Stimulated activated CD8-positive, alpha-beta memory T cell treated with anti-CD3 and anti-CD28 coated beads, Interleukin-4, amount 100 ng/mL, for 48 hours (primary cell): ENCODE measurements at places on chromosomes 2 and 18.

GRCh38 chr2:189676471-189676870, 2.0 kb downstream of the ANKAR start:
- no peak for DNase-seq

- DNase-seq = no peak
These were observed 267.3 kb downstream of the ZNF516 start for GRCh38 chr18:76227759-76228158.

- DNase-seq = peak; percentile 28
These were observed 58.3 kb downstream of the FBXO36 start for GRCh38 chr2:229980431-229981184.

DNA sequence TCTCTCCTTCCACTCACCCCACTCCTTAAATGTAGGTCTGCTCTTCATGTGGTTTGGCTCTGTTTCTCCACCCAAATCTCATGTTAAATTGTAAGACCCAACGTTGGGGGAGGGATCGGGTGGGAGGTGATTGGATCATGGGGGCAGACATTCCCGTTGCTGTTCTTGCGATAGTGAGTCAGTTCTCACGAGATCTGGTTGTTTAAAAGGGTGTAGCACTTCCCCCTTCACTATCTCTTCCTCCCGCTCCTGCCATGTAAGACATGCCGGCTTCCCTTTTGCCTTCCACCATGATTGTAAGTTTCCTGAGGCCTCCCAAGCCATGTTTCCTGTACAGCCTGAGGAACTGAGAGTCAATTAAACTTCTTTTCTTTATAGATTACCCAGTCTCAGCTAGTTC, 1044.5 kb upstream of the POU3F3 start:
- DNase-seq = no peak

DNA sequence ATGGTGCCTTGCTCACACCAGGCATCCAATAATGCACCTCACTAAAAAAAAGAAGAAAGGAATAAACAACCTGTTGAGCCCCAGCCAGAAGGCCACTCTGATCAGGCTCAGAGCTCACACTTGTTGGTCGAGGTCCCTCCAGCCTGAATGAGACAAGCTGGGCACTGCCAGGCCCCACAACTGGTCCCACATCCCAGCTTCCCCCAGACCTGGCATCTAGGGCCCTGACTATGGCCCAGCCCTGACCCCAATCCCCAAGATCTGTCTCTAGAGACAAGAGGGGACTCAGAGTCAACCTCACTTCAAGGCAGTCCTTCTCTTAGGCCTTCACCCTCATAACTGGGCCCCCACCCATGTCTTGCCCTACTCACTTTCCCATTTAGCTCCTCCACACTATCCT, 22.4 kb downstream of the TEX51 start:
- DNase-seq = no peak

DNA sequence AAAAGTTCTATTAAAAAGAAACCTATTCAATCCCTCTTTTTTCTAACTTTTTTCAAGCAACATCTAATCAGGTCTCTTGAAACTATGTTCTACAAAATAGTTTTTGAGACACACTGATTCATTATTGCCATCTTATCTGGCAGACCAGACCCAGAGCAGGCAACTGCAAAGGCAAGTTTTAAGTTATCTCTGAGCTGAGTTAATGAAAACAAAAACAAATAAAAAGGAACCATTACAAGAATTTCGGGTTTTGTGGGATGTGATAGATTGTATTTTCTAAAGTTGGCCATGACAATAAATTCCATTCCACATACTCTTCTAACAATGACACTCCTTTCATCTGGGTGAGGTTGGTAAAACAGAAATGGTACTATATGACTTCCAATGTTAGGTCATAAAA, 15.2 kb upstream of the TWSG1 start:
- no peak for DNase-seq
